ENCODE measurements at places on chromosomes 1 and 21.

GRCh38 chr1:158771950-158772866, at the start of gene OR6N1:
Gene OR6N1 (minus strand): TSS chr1:158772195. CDS start chr1:158766682, 5,513 bp downstream.
- DNase-seq: no peak

- DNase-seq: no peak
Measured at GRCh38 chr1:156868341-156868740, 7.7 kb downstream of the NTRK1 start.

DNA sequence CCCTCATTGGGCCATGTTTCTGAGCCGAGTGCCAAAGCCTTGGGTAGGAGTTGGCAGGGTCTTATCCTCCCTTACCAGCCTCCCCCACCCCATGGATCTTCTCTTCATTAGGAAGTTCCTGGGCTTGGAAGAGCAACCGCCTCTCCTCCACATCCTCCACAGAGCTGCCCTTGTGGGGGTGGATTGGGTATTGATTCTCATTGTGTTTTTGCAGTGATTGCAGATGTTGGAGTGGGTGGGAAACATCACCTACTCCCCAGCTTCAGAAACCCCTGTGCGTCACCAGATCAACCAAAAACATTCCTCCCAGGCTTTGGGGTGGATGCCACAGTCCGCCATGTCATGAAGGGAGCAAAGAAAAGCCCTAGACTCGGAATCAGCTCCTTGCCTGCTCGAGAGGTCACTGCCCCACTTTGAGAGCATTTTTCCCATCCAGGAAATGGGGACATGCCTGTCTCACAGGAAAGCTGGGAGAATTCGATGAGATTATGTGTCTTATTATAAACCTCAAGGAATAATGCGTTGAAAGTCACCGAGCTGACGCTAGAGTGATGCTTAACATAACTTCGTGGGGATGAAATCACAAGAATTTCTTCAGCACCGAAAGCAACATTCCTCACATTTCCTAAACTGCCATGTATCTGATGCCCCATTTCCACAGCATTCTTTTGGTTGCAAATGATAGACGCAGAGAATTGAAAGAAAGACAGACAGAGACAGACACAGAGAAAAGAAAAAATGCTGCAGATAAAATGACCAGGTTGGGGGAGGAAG, 44.7 kb upstream of the ZBTB40 start:
- DNase-seq: no peak

- no peak for DNase-seq
Measured at GRCh38 chr1:185788386-185788785, 54.2 kb downstream of the HMCN1 start.

DNA sequence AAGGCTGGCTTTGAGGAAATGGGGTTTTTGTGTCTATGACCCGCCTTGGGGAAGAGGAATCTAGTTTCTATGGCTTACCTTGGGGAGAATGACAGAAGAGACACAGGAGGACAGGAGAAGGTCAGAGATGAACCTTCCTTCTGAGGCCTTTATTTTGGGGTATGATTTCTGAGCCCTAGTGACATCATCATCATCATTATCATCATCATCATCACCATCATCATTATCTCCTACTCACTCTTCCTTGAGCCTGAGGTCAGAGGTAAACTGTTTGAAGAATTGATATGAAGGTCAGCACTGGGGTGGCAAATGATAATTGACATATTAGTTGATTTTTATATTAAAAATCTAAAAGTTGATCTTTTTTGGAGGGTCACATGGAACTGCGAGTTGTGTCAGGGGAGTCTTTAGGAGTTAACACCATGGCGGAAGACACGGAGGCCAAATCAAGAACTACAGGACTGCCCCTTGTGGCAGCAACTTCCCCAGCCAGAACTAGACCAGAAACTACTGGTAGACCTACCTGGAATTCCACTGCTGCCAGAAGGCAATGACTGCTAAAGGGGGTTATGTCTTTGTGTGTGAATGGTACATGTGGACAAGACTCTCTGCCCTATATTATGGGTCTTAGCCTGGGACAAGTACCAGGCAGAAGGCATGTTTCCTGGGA, 49.8 kb upstream of the WLS start:
- DNase-seq: no peak

DNA sequence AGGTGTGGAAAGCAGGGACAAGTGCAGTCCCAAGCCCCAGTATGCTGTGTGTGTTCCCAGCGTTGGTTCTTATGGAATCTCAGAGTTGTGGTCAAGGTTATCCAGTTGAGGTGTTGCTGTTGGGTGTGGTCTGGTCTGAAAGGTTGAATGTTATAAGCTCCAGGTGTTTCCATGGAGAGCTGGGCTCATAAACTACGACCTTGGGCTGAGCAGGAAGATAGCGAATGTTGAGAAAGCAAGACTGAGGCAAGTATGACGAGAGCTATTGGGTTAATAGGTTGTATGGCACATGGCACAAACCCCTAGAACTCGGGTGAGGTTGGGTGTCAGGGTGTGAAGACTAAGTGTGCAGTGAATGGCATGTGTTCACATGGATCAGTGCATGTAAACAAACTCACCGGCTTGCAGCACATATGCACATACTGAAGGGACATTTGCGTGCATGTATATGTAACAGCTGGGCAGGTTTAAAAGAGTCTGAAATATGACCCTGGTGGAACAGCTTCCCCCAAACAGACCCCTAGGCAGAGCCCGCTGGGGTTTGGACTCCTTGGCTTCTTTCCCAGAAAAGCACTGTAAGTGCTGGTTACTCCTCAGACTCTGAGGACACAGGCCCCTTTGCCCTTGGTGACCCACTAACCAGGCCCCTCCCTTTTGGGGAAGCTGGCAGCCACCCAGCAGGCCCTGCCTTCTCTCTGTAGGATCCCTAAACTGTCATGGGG, 117.5 kb downstream of the NAV1 start:
- DNase-seq: no peak

GRCh38 chr1:114428083-114428754, 82.8 kb downstream of the TRIM33 start:
- no peak for DNase-seq

DNA sequence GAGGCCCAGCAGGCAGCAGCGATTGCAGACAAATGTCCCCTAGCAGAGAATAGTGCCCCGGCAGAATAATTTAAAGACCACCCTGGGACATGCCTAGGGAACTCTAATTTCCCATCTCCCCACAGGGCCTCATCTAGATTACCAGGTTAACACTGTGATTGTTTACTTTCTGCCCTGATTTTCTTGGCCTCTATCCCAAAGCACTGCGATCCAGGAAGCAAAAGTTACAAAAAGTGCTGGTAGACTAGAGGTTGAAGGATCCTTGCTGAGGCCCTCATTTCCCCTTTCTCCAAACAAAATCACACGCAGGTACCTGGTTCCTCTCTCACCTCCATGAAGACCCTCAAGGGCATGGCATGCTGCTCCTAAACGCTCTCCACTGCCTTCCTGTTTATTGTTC, 229.7 kb downstream of the C1orf94 start:
- no peak for DNase-seq

DNA sequence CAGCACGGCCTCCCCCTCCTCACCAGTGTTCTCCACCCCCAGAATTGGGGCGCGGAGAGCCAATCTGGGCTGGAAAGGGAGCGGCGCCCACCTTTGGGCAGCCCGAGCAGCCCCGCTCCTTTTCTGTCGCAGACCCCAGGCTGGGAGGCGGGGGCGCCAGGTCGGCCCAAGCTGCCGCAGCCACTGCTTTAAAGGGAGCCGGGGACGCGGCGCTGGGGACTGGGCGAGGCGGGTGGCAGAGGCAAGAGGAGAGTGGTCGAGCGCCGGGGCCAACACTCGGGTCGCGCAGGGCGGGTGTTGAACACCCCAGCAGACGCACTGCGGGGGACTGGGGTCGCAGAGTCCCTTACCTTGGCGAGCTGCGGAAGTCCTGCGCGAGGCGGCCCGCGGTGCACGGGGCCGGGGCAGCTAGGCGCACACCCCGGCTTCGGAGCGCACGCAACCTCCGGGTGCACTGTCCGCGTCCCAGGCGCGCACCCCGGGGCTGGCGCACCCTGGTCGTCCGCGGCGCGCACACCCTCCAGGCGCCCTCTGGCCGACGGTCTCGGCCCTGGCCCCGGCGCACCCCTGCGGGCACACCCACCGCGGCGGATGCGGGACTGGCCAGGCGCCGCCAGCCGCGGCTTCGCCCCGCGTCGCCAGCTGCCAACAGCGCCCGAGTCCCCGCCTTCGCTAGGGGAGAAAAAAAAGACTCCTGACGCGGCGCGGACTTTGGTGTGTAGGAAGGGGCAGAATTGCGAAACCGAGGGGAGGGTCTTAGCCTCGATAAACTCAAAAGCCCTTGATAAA, at the start of gene KANK4:
TSS of gene KANK4 (minus strand) at position 679 of the 789 bp plus-strand sequence. CDS start 37,870 bp downstream, outside the sequence.
- no peak for DNase-seq

DNA sequence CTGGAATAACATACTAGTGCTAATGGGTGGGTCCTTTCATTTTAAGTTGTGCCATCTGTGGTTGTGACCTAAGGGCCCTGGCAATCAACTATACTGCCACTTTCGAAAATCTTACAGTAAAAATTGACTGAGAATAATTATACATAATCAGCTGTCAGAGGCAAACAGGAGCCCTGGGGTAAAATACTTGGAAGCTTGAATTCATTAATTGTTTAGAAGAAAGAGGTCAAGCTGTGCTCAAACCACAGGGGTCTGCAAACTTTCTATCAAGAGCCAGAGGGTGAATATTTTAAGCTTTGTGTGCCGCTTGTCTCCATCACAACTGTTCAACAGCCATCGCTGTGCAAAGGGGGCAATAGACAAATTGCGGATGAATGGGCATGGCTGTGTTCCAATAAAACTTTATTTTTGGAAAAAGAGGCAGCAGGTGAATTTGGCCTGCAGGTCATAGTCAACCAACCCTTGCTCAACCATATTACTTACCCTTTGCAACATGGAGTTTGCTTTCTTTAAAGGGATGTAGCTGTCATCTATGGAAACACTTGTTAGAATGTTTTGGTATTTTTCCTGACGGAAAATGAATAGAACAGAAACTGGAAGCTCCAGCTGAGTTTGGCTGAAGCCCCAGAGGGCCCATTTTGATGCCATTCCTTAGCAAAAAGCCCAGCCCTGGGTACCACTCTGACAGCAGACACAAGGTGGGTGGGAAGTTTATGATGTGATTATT, 35.7 kb upstream of the USP1 start:
- DNase-seq: no peak

All from effector CD8-positive, alpha-beta T cell (primary cell).